ENCODE measurements at places on chromosomes 11 and 22.

GRCh38 chr11:26043665-26044064 lies 288.3 kb upstream of the ANO3 start:
- DNase-seq, result no peak

GRCh38 chr11:19989191-19989590 lies 171.1 kb downstream of the DBX1 start:
- DNase-seq, result no peak

GRCh38 chr11:69878144-69878883 lies 59.1 kb upstream of the FGF3 start:
- no peak for DNase-seq

DNA sequence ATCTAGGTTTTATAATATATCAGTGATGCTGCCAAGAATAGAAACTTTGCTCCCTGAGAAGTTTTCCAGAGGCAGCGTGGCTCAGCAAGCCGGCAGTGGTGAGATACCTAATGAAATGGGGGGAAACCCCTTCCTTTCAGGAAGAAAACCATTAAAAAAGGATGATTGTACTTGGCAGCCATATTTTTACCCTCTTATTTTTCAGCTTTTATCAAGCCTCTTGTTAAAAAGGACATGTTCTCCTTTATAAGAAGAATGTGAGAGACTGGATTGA lies 9.0 kb upstream of the ME3 start:
- no peak for DNase-seq

- DNase-seq, result no peak
Measured at GRCh38 chr11:71400216-71400615, 48.0 kb downstream of the DHCR7 start.

- DNase-seq, result no peak
Measured at GRCh38 chr11:31655483-31655882, 145.9 kb downstream of the ELP4 start.

- DNase-seq, result no peak
Measured at GRCh38 chr11:121670805-121671282, 218.1 kb upstream of the SORL1-AS1 start.

DNA sequence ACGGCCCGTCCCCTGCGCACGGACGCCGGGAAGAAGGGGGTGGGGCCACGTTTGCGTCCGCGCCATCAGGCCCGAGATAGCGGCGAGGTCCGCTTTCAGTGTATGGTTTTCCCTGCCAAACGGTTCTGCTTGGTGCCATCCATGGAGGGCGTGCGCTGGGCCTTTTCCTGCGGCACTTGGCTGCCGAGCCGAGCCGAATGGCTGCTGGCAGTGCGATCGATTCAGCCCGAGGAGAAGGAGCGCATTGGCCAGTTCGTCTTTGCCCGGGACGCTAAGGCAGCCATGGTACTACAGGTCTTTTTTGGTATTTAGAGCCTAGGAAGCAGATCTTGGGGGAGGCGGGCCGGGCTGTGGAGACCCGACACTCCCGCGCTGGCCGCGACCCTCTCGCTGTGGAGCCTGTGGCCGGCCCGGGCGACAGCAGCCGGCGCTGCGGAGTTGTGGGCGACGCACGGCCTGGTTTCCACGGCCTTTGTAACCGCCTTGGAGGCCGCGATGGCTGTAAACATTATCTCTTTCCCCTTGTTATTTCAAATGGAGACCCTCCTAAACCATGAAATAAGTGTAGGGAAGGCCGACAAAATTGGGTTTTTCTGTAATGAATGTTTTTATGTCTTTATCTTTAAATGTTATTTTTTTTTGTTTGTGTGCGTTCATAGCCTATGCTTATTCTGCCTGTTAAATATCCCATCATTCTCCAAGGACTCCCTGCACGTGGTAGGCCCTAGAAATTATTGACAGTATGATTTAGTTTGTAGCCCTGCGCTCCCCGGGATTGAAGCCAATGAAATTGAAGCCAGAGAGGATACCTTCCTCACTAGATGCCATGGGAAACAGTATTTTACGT lies at the start of gene AASDHPPT:
Gene AASDHPPT, plus strand, starts transcription at position 54 of the 847 bp plus-strand sequence. Its CDS starts 49 bp downstream, at position 103.
- no peak for DNase-seq

DNA sequence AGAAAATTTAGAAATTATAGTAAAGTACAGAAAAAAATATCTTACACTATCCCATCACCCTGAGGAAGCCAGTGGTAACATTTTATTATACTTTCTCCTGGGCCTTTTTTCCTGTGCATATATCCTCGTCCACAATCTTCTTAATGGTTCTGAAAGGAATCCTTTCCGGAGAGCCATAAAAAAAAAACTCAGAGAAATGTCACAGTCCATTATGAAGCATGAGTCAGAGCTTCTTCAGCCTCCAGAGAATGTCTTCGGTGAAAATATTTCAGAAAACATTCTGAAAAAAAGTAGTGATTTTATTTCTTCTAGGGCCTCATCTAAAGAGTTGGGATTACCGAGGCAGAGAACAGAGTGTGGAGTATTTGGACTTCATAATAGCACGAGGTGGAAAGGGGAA lies 163.4 kb downstream of the INSC start:
- no peak for DNase-seq

DNA sequence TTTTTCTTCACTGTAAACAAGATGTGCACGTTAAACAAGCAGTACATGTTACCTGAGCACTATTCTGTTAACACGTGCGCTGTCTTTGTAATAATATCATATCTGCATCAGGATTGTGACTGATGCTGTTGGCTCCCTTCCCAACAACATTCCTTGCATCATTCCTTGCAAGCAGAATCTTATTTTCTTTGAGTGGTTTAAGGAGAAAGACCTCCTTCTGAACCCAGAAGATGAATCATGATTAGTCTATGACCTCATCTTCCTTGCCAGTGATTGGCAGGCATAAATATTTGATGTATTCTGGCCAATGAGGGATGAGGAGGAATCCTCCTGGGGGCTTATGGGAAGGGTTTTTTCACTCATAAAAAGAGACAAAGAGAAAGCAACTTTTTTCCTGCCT lies 46.2 kb downstream of the C11orf71 start:
- DNase-seq, result no peak

- no peak for DNase-seq
Measured at GRCh38 chr22:40498420-40499208, 128.2 kb downstream of the SGSM3 start.

- no peak for DNase-seq
Measured at GRCh38 chr11:14451825-14452224, 47.8 kb downstream of the COPB1 start.

- DNase-seq, result no peak
Measured at GRCh38 chr11:3092603-3093141, 35.4 kb upstream of the CARS1 start.

- DNase-seq, result no peak
Measured at GRCh38 chr11:96763244-96763643, 373.4 kb downstream of the JRKL start.

DNA sequence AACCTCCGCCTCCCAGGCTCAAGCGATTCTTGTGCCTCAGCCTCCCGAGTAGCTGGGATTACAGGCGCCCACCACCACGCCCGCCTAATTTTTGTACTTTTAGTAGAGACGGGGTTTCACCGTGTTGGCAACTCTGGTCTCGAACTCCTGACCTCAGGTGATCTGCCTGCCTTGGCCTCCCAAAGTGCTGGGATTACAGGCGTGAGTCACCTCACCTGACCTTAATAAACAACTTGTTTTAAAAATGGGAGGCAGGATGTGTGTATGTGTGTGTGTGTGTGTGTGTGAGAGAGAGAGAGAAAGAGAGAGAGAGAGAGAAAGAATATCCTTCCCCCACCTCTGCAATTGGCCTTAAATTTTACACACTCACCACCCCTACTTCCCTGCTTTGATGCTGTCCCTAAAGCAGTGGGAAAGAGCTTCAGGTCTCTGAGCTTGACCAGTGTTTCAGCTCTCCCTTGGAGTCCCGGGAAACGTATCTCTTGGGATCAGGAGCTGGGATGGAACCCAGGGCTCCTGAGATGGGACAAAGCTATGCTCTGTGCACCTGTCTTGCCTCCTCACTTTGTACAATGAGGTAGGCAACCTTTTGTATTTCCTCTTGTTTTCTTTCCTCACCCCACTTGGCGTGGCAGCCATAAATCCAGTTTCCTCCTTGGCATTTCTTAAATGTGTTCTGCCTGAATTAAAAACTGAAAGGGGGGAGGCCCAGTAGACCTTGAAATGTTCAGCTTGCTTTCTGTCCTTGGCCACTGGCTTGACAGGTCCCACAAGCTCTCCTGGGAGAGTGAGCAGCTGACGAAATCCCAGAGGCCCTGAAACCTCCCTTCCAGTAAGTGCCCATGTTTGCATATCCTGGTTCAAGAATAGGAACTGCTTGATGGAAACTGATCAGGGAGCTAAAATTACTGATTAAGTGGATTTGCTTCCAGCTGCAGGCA lies 17.8 kb upstream of the XBP1 start:
- no peak for DNase-seq

- no peak for DNase-seq
Measured at GRCh38 chr11:33935461-33936456, 43.9 kb upstream of the LMO2 start.

DNA sequence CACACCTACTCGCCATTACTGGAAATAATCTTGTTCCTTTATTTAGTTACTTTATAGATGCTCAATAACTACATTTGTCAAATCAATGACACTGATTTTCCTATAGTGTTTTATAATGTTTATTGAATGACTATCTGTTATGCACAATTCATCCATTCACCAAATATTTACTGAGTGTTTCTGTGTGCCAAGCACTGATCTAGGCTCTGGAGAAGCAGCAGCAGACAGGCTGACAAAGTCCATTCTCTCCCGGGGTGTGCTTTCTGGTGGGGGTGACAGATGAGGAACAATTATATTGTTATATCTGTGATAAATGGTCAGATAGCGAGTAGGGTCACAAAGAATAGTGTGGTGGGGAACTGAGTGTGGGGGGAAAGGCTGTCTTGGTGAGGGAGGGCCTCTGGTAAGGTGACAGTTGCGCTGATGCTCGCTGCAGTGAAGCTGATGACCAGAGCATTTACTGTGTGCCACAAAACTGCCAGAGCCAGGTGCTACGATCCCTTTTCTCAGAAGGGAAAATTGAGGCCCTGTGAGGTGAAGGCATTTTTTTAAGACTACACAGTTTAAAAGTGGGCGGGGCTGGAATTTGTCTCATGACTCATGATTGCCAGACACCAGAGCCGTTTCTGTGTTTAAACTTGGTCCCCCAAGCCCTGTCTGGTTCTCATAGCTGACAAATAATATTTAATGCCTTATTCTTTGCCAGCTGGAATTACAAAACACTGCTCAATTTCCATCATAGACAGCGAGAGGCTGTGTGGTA lies 10.2 kb downstream of the PACS1 start:
- DNase-seq, result peak; percentile 57

- DNase-seq, result no peak
Measured at GRCh38 chr11:133007027-133007584, 525.2 kb downstream of the OPCML start.

GRCh38 chr22:49201046-49201970 lies 626.4 kb downstream of the BRD1 start:
- no peak for DNase-seq

- DNase-seq, result no peak
Measured at GRCh38 chr22:50551160-50551752, 5.6 kb downstream of the KLHDC7B start.

DNA sequence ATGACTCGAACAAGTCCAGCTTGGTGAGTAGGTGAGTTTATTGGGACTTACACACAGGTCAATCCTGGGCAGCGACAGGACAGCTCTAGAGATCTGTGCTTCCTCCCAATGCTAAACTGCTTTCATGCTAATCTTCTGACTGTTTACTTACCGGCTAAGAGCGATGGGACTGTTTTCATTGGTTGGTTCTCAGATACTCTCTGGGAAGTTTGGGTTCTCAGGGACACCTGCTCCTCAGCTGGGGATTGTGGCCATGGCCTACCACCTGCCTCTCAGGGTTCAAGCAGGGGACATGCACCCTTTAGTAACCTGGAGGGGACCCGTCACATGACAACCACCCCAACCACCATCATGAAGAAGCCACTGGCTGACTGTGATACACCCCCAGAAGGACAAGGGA lies 13.1 kb downstream of the APOL2 start:
- no peak for DNase-seq

DNA sequence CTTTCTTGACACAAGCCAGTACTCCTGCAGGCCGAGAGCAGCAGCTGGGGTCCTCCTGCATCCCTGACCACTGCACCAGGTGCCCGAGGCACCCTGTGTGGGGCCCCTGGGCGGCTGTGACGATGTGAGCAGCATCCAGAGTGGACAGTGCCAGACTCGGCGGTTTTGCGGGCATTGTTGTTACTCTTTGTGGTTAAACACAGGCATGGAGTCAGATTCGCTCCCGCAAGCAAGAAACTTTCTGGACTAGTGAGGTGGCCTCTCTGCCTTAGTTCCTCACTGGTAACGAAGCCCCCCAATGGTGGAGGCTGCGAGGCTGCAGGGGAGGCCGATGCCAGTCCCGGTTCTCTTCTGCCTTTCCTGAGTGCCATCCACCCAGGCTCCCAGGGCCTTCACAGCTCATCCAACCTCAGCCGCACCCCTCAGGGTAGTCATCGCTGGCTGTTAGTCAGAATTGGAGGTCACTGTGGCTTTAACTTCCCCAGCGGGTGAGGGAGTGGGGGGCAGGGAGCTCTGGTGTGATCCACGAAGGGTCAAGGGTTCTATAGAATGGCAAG lies 3.7 kb upstream of the CLDN5 start:
- DNase-seq, result no peak

DNA sequence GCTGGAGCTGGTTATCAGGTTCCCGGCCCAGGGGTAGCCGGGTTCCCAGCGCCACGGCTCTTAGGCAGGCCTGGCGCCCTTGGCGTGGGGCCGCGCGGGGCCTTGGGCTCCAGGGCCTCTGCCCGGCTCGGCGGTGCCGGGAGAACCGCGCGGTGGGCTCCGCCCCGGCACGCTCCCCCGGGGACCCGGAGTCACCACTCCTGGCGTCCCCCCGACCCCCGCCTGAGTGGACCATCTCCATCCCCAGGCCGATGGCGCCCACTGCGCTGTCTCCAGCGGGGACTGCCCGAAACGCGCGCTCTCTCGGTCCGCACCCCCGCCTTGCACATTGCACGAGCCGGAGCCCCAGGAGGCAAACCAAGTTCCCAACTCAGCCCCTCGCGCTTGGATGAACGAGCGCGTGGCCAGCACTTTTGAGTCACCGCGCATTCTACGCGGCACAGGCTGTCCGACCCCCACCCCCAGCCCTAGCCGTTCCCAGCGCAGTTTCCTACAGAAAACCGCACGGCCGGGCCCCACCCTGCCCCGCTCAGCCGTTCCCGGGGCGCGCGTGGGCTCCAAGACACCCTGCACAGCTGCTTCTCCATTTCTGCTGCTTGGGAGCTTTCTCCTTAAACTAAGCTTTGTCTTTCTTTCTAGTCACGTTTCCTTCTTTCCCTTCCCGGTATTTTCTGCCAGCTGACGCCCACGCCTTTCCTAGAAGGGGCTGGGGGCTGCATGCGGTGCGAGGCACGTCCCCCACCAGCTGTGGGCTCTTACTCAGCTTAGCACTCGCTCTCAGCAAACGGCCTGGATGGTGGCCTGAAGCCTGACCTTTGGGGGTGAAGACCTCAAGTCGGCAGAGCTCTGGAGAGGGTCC lies 650 bp upstream of the CHID1 start:
- no peak for DNase-seq

DNA sequence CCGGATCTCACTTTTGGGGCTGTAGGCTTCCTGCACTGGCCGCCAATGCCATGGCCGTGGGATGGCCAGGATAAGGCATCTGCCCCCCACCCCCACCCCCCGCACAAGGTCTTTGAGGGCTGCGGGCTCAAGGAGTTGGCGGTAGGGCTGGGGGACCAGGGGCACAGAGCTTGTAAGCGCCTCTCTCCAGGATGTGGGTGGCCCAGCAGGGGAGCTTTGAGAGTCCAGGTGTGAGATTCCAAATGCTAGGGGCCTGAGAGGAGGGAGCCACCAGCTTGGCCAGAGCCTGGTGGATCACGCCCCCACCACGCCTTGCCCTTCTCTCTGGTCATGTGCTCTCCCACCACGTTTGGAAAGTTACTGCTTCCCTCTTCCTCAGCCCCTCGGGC lies 5.0 kb downstream of the CD81 start:
- no peak for DNase-seq

- no peak for DNase-seq
Measured at GRCh38 chr11:73804712-73805111, 17.0 kb downstream of the MRPL48 start.
